ENCODE measurements at places on chromosomes 12 and 14.

DNA sequence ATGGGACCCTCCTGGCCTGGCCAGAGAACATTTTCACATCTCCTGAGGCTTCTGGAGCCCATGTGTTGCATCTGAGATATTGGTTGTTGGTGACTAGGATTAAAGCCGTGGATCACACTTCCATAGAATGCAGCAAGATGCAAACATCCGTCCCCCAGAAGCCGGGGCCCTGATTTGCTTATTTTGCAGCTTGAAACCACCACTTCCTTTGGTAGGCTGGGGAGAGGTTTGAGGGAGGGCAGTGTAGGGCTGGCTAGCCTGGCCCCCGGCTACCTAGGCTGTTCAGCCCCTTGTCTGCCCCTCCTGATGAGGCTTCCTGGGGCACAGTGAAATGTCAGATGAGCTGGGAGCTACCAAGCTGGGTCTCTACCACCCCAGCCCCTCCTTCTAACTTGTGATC is 209.7 kb upstream of the PWP1 start:
- no peak for DNase-seq

GRCh38 chr12:106321139-106321850 is 18.8 kb downstream of the TCP11L2 start:
- DNase-seq, result no peak

DNA sequence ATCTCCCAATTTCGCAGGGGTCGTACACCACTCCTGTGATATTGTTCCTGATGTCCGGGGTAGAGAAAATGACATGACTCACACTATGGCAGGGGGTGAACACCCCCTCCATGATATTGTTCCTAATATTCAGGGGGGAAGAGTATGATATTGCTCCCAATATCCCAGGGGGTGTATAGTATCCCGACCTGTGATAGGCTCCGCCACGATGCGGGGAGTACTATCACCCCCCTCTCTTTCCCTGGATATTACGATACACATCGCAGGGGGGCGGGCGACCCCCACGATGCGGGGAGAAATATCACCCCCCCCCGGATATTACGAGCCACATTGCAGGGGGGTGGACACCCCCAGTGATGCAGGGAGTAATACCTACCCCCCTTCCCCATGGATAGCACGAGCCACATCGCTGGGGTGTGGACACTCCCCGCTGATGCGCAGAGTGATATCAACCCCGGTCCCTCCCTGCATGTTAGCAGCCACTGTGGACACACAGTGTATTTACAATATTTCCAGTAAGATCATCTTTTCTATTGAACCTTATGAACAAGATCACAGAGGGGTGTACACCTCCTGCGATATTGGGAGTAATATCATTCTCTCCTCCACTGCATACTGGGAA is 17.7 kb downstream of the SMIM41 start:
- DNase-seq, result no peak

DNA sequence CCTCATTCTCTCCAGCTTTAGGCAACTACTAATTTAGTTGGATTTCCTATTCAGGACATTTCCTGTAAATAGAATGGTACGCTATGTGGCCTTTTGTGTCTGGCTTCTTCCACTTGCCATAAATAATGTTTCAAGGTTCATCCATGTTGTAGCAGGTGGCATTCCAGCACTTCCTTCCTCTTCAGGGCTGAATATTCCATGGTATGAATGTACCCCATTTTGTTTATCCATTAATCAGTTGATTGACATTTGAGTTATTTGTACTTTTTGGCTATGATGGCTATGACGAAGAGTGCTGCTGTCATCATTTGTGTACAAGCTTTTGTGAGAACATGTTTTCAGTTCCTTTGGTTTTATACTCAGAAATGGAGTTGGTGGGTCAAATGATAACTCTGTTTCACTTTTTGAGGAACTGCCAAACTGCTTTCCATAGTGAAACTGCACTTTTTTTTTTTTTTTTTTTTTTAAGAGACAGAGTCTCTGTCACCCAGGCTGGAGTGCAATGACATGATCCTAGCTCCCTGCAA is 6.5 kb upstream of the CDK2AP1 start:
- no peak for DNase-seq

- DNase-seq, result peak; percentile 80
Measured at GRCh38 chr14:34873589-34874385, 1.4 kb downstream of the BAZ1A start.

- DNase-seq, result no peak
Measured at GRCh38 chr14:73685328-73685727, 28.9 kb downstream of the PNMA1 start.

GRCh38 chr14:45201905-45202304 is 51.1 kb downstream of the MIS18BP1 start:
- DNase-seq, result no peak

DNA sequence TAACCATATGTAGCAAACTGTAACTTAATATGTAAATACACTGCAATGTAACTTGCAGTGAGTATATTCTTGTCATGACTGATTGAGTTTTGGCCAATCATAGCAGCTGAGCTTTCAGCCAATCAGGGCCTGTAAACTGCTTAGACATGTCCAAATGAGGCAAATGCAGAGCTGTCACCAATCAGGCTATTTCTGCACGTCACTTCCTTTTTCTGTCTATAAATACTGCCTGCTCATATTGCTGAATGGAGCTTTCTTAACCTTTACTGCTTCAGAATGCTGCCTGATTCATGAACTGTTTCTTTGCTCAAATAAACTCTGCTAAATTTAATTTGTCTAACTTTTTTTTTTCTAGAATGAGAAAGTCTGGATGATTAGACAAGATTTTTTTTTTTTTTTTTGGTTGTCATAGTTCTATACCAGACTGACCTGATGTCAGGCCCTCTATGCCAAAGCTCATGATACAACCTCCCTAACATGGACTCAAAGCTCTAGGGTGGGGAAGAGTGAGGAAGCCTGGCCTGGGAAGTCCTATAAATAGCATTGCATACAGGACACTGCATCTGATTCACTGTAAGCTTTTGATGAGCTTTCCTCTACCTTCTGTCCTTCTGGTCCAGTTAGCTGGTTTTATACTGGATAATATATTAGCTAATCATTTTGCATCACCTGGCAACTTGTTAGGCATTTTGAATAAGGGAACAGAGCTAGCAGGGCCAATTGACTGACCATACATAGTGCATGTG is 12.0 kb downstream of the MGP start:
- no peak for DNase-seq

- no peak for DNase-seq
Measured at GRCh38 chr12:83113945-83114344, 427.2 kb downstream of the TMTC2 start.

DNA sequence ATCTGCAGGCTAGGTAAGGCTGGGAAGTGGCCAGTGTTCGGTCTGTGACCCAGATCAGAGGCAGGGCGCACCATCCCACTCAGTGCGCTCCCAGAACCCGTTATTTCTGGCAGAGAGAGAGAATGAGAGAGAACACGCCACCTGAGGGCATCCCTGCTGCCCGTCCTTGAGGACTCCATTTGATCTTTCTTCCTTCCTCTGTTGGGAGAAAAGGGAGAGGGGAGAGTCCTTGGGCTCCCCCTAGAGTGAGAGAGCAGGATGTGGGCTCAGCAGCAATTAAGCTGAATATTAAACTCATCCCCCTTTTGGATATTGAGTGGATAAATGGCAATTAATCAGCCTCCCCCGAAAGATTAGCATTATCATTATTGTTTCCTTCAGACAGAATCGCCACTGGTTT is 70.6 kb downstream of the IFT43 start:
- DNase-seq, result no peak

- no peak for DNase-seq
Measured at GRCh38 chr12:113090740-113091139, 34.2 kb downstream of the DTX1 start.

- DNase-seq, result no peak
Measured at GRCh38 chr12:3138941-3139511, 61.8 kb downstream of the TSPAN9 start.

DNA sequence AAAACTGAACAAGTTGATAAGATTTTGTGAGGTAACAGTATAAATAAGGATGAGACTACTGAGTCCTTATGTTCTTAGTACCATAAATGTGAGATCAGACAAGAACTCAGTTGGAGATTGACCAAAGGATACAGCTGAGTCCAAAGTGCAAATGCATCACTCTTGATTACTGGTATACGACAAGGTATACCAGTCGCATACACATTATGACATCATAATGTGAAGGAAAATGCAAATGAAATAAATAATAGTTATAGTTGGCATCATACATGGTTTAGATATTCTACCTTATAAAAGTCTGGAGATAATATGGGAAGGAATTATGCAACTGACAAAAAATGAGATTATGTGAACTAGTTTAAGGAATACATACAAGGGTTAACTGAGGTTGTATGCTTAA is 476.3 kb upstream of the STXBP6 start:
- DNase-seq, result no peak

- no peak for DNase-seq
Measured at GRCh38 chr12:26799741-26800140, 33.3 kb downstream of the ITPR2 start.

GRCh38 chr12:12693111-12693671 is 2.8 kb downstream of the GPR19 start:
- no peak for DNase-seq

- no peak for DNase-seq
Measured at GRCh38 chr12:5511644-5512600, 80.0 kb downstream of the NTF3 start.
